ENCODE measurements at places on chromosomes 3 and 15. TPM values are rescaled to one million over a fixed set of nuclear protein-coding genes. Genes with fewer than 3 reads are reported as not detected.

DNA sequence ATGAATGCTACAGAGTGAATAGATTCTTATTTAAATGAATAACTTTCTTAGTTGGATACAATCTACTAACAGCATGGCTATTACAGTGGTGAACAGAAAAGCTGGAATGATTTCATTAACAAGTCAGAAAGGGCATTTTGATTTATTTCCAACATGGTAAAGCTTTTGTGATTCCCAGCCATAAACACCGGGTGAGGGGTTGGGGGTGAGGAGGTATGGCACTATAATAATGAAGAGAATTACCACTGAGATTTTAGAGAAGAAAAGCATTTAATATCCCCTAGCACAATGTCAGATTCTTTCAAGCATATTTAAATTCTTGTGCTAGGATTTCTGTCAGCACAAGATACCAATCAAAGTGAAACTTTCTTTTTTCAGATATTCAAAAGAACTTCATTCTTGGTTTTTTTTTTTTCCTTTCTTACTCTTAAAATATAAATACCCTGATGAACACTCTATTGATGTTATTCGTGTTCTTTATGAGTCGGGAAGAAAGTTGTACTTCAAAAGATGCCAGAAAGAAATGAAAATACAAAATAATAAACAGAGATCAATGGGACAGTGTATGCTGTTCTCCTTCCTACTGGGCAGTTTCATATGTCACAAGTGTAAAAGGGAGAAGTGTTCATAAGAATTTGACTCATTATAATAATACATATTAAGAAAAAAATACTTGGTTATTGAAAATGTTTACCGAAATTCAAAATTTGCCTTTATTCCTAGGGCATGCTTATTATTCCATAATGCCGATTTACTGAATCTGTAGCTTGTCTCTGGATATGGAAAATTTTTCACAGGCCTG, 522.8 kb downstream of the CADM2 start:
- no peak for DNase-seq

DNA sequence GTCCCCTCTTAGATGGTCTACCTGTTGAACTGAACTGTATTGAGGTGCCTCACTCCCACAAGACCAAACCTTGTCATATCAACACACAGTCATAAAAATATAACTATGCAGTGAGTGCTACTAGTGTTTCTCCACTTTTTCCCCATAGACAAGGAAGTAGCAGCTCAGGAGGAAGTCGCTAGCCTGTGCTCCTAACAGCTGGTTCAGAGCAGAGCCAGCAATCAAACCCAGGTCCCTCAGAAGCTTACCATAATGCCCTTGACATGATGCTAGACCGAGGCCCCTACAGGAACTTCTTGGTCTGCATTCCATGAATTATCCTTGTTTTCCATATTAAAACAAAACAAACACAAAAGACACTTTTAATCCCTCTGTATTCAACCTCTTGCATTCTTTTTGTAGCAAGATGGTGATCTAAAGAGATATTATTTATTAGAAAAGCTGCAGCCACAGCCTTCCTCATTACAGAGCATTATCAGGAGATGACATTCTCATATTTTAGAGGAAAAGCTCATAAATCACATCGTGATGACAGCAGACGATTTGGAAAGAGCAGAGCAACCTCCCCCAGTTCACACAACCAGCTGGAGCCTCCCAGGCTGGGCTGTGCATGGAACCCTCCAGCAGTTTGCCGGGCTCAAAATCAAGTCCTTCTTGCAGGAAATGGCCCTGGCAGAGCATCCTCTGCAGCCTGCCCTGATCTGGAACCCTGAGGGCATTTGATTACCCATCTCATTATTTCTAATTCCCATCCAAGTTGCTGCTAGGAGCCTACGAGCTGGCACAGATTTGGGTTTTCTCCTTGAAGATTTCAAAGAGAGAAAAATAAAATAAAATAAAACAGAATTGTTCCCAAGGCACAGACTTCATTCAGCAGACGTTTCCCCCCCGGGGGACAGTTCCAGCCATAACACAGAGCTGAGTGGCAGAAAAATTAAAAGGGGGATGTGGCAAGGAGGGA, 118.8 kb downstream of the SRGAP3 start:
- DNase-seq = no peak

DNA sequence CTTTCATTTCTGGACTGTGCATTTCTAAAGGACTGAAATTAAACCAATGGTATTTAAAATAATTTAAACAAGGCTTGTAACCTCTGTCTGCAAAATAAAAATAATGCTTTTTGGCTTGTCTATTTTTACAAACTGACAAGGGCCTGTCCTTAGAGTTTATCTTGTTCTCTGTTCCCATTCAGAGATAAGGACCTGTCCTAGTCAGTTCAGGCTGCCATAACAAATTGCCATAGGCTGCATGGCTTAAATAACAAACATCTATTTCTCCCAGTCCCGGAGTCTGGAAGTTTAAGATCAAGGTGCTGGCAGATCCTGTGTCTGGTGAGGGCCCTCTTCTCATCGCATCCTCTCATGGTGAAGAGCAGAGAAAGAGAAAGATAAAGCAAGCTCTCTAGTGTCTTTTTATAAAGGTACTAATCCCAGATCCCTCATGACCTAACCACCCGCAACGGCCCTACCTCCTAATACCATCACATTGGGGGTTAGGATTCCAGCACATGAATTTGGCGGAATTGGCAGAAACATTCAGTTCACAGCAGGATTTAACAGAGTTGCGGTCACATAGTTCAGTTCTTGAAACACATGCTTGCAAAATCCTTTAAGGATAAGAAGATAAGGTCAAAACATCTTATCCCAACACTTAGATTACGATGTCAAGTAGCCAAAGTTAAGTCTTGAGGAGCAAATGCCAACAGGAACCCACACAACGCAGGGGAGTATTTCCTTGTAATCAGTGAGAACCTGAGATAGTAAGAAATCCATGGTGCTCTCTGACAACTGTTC, 17.8 kb downstream of the KBTBD8 start:
- DNase-seq = no peak

GRCh38 chr3:120528163-120528562, 68.0 kb upstream of the NDUFB4 start:
- DNase-seq = no peak

Gene FEZF2
- total RNA-seq = not detected
